Stimulated activated CD8-positive, alpha-beta memory T cell treated with anti-CD3 and anti-CD28 coated beads, Interleukin-4, amount 100 ng/mL, for 1 hour (primary cell): ENCODE measurements at places on chromosomes 11 and 22.

- DNase-seq = no peak
Measured at GRCh38 chr11:68167474-68167873, 45.6 kb downstream of the KMT5B start.

DNA sequence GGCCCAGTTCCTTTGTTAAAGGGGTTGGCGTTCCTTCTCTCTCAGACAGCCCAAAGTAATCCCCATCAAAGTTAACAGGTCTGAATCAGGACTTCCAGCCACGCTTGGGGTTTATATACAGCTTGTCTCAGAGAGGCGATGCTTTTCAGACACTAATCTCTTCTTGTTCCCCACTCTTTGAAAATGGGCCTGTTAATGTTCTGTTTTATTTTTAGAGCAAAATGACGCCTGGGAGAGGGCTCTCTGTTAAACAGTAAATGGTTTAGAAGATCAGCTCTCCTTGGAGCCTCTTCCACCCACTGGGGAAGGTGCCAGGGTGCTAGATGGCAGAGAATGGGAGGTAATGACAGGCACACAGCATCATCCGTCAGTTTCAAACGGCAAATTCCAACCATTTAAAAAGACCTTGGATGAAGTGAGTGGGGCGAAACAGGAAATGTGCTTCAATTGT is 235.9 kb upstream of the NARS2 start:
- DNase-seq = no peak

- no peak for DNase-seq
Measured at GRCh38 chr11:46389450-46390330, 1.9 kb downstream of the CHRM4 start.

DNA sequence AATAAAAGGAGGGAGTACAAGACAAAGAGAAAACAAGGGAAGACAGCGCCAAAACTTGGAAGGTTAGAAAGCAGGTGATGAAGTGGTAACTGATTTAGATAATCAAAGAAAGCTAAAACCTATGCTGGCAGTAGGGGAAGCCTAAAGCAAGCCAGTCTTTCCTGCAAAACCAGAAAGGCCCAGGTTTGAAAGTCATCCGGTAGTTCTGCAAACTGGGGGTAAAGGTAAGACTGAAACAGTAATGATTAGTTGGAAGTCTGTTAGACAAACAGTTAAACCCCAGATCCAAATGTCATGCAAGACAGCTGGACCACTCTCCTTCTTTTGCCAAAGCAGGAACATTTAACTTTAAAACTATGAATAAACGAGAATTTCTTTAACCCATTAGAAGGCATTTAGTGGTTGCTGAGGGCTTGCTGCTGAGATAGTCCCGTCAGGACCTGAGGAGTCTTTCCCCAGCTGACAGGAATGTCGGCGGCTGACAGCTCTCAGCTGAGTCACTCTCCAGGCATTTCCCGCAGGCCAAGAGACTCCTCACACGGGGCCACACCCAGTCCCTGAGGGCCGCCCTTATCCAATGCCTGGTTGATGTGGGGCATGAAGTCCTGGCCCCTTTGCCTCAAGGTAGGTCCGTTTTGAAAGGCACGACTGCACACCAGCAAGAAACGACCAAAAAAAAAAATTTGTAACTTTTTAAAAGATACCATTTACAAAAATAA is 36.3 kb upstream of the CFAP300 start:
- no peak for DNase-seq

DNA sequence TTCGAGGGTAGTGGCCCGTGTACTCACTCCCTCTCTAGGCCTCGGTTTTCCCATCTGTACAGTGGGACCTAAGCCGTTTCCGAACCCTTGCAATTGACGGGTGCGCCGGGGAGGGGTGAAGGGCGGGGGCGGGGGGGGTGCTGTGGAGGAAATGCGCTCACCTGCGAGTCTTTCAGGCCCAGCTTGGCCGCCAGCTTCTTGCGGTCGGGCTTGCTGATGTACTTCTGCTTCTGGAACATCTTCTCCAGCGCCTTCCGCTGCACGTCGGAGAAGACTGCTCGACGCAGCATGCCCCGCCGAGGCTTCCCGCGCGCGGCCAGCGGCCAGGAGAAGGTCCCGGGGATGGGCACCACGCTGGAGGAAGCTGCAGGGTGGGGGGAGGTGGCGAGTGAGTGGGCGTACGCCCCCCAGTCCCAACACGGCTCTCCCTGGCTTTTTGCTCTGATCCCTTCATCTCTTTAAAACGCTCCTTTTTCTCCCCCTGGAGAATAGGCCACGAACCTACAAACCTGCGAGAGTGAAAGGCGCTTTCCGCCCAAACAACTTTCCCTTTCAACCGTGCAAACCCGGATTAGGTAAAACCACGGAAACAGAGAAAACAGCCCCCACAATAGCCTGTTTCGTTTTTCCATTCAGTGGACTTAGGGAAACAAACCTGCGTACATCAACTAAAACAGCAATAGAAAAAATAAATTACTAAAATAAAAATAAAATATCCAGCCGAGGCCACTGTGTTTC is 3.2 kb downstream of the DBX1 start:
- DNase-seq = no peak

GRCh38 chr11:63510360-63511047 is 4.6 kb downstream of the LGALS12 start:
- DNase-seq = no peak
